ENCODE measurements at places on chromosomes 2 and 18.

DNA sequence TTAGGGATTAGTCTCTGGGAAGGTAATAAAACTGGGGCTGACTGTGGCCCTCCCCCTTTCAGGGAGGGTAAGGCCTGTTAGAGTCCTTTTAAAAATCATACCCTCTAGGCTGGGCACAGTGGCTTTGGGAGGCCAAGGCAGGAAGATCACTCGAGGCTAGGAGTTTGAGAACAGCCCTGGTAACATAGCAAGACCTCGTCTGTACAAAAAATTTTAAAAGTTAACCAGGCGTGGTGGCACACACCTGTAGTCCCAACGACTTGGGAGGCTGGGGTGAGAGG is 118.7 kb downstream of the STPG4 start:
- no peak overlapping the region for H3K4me3 ChIP-seq
- peaks cover 38% of the 10 kb centered on the region for H3K4me1 ChIP-seq
- no peaks in the 10 kb centered on the region for H3K27me3 ChIP-seq

GRCh38 chr18:49994410-49994809 is 181.1 kb upstream of the ACAA2 start:
- no peaks in the 10 kb centered on the region for H3K36me3 ChIP-seq
- H3K4me1 ChIP-seq = peaks cover 5% of the 10 kb centered on the region
- H3K27ac ChIP-seq = no peak overlapping the region
- H3K4me3 ChIP-seq = no peak overlapping the region

DNA sequence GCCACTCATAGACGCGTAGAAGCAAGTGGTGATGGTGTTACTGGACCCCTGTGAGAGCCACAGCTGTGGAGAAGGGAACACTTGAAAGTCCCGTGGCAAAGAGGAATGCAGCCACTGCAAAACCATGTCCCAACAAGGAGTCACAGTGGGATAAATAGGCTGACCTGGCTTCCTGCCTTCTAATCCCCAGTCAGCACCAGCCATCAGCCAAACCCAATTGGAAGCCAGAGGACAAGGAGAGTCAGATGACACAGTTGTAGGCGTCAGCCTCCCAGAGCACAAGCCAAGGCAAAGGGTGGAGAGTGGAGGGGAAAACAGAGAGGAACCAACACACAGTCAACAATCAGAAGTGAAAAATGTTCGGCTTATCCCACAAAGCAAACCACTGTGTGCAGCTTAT is 5.5 kb upstream of the CYBRD1 start:
- no peak overlapping the region for H3K4me3 ChIP-seq
- H3K36me3 ChIP-seq = no peaks in the 10 kb centered on the region
- peaks cover 54% of the 10 kb centered on the region for H3K27me3 ChIP-seq
- H3K4me1 ChIP-seq = peaks cover 8% of the 10 kb centered on the region

GRCh38 chr2:19035238-19035637 is 323.2 kb downstream of the OSR1 start:
- H3K36me3 ChIP-seq = no peaks in the 10 kb centered on the region
- no peak overlapping the region for H3K4me3 ChIP-seq
- DNase-seq = no peak

- no peaks in the 10 kb centered on the region for H3K4me1 ChIP-seq
- H3K4me3 ChIP-seq = no peak overlapping the region
- no peaks in the 10 kb centered on the region for H3K27me3 ChIP-seq
- H3K27ac ChIP-seq = no peak overlapping the region
- H3K36me3 ChIP-seq = no peaks in the 10 kb centered on the region
Measured at GRCh38 chr2:151051574-151052220, 210.0 kb downstream of the RBM43 start.

GRCh38 chr18:38250971-38251370 is 685.4 kb upstream of the CELF4 start:
- no peaks in the 10 kb centered on the region for H3K36me3 ChIP-seq
- DNase-seq = no peak
- no peak overlapping the region for H3K27ac ChIP-seq

- DNase-seq = no peak
- H3K36me3 ChIP-seq = no peaks in the 10 kb centered on the region
- H3K4me3 ChIP-seq = no peak overlapping the region
- no peak overlapping the region for H3K27ac ChIP-seq
- no peaks in the 10 kb centered on the region for H3K4me1 ChIP-seq
Measured at GRCh38 chr2:239777219-239777618, 247.9 kb downstream of the NDUFA10 start.

- peaks cover 99% of the 10 kb centered on the region for H3K4me1 ChIP-seq
- no peaks in the 10 kb centered on the region for H3K27me3 ChIP-seq
- peak overlapping the region; percentile 45 for H3K4me3 ChIP-seq
- H3K36me3 ChIP-seq = peaks cover 48% of the 10 kb centered on the region
- peak overlapping the region; percentile 79 for H3K27ac ChIP-seq
- DNase-seq = no peak
Measured at GRCh38 chr18:48931680-48932461, 18.9 kb downstream of the SMAD7 start.

- H3K4me1 ChIP-seq = peaks cover 34% of the 10 kb centered on the region
- no peaks in the 10 kb centered on the region for H3K27me3 ChIP-seq
- H3K4me3 ChIP-seq = no peak overlapping the region
Measured at GRCh38 chr2:181176540-181176939, 196.1 kb downstream of the UBE2E3 start.

DNA sequence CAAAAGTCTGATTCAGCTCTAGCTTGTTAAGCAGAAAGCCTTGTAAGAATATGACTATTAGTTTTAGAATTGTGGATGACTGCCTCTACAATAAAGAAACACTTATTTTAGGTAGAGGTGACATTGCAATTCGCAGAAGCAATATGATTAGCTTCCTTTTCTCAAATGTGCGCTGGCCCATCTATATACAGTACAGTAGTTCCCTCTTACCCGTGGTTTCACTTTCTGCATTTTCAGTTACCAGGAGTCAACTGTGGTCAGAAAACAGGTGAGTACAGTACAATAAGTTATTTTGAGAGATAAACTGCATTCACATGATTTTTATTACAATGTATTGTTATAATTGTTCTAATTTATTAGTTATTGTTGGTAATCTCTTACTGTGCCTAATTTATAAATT is 405.1 kb downstream of the GPD2 start:
- H3K27me3 ChIP-seq = no peaks in the 10 kb centered on the region
- no peak overlapping the region for H3K27ac ChIP-seq
- H3K4me3 ChIP-seq = no peak overlapping the region

GRCh38 chr2:51084750-51085149 is 52.8 kb upstream of the NRXN1 start:
- H3K27ac ChIP-seq = no peak overlapping the region
- H3K36me3 ChIP-seq = no peaks in the 10 kb centered on the region
- H3K4me3 ChIP-seq = no peak overlapping the region
- H3K4me1 ChIP-seq = no peaks in the 10 kb centered on the region

GRCh38 chr18:76621226-76621625 is 126.2 kb upstream of the ZNF516 start:
- no peak for DNase-seq
- peaks cover 21% of the 10 kb centered on the region for H3K4me1 ChIP-seq
- H3K4me3 ChIP-seq = no peak overlapping the region
- peaks cover 59% of the 10 kb centered on the region for H3K27me3 ChIP-seq
- H3K27ac ChIP-seq = no peak overlapping the region

DNA sequence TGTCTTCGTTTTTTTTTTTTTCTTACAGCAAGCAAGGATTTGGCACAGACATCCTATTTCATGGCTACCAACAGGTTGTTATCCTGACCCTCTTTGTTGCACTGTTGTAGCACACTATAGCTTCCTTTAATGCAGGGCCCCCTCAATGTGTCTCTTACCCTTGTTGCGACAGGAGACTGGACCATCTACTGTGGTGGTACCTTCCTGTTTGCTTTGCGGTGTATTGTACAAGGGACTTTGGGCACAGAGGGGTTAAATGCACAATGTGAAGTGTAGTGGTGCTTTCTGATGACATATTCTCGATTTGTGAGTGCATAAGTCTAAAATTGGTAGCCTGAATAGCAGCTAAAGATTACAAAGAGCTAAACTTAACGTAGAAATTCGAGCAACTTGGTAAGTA is 27.5 kb downstream of the CCNT2 start:
- H3K27me3 ChIP-seq = no peaks in the 10 kb centered on the region
- H3K4me3 ChIP-seq = no peak overlapping the region
- H3K36me3 ChIP-seq = peaks cover 42% of the 10 kb centered on the region
- no peak overlapping the region for H3K27ac ChIP-seq

DNA sequence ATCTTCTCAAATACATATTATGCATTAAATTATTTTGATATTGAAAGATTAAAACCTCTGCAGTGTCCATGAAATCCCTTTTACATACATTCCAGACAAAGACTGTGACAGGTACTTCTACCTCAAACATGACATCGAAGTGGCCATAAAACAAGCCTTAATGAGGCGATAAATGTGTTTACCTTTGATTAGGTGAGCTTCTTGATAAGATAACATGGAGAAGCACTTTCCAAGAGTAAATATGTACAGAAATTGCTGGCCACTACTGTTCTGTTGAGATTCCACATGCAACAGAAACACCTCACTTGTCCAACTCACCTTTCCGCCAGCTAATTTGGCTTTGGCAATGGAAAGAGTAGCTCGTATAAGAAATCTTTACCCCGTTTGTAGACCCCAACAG is 55.2 kb downstream of the ZEB2 start:
- no peaks in the 10 kb centered on the region for H3K4me1 ChIP-seq
- no peak overlapping the region for H3K4me3 ChIP-seq
- peaks cover 3% of the 10 kb centered on the region for H3K27me3 ChIP-seq
- H3K27ac ChIP-seq = no peak overlapping the region
- no peaks in the 10 kb centered on the region for H3K36me3 ChIP-seq

DNA sequence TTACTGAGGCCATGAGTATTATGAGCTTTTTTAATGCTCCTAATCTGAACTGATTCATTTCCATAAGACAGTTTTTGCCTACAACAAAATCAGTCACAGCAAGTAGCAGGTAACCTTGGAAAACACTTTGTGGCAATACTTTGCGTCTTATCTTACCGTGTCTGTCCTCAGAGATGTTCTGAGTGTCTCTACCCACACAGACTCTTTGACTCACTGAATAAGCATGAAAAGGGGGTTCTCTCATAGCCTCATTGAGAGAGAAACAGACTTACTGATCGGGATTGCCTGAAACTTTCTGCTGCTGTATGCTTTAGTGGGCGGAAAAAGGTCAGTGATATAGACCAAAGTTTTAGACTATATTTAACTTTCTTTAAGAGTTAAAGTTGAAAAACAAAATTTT is 92.6 kb downstream of the MYL12B start:
- no peak overlapping the region for H3K27ac ChIP-seq
- no peaks in the 10 kb centered on the region for H3K36me3 ChIP-seq
- no peak overlapping the region for H3K4me3 ChIP-seq
- H3K4me1 ChIP-seq = peaks cover 10% of the 10 kb centered on the region
- no peak for DNase-seq
- peaks cover 4% of the 10 kb centered on the region for H3K27me3 ChIP-seq

DNA sequence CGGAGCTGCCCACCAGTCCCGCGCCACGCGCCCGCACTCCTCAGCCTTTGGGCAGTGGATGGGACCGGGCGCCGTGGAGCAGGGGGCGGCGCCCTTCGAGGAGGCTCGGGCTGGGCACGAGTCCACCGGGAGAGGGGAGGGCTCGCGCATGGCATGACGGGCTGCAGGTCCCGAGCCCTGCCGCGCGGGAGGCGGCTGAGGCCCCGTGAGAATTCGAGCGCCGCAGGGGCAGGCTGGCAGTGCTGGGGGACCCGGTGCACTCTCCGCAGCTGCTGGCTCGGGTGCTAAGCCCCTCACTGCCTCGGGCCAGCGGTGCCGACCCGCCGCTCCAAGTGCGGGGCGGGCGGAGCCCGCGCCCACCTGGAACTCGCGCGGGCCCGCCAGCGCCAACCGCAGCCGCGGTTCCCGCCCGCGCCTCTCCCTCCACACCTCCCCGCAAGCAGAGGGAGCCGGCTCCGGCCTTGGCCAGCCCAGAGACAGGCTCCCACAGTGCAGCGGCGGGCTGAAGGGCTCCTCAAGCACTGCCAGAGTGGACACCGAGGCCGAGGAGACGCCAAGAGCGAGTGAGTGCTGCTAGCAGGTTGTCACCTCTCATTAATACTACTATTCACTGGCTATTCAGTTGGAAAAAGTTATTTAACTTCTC is 3.6 kb upstream of the TTC21B start:
- no peak overlapping the region for H3K27ac ChIP-seq
- H3K4me1 ChIP-seq = peaks cover 11% of the 10 kb centered on the region
- no peak overlapping the region for H3K4me3 ChIP-seq
- H3K36me3 ChIP-seq = no peaks in the 10 kb centered on the region
- H3K27me3 ChIP-seq = no peaks in the 10 kb centered on the region
- no peak for DNase-seq

DNA sequence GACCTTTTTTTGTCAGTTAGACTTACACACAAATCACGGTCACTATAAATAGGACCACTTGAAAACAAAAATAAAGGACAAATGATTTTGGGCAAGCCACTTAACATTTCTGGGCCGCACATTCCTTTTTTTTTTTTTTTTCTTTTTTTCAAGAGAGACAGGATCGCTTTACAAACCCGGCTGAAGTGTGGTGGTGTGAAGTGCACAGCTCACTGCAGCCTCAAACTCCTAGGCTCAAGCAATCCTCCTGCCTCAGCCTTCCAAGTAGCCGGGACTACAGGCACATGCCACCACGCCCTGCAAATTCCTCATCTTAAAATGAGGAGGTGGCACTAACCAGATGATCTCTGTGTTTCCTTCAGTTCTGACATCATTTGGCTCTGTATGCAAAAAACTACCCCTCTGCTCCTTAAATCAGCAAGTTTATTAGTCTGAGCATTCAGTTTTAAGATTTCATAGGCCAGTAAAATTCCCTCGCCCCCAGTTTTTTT is 28.3 kb upstream of the MRO start:
- DNase-seq = no peak
- H3K27ac ChIP-seq = no peak overlapping the region
- H3K36me3 ChIP-seq = no peaks in the 10 kb centered on the region
- H3K4me1 ChIP-seq = no peaks in the 10 kb centered on the region
- peaks cover 4% of the 10 kb centered on the region for H3K27me3 ChIP-seq

- no peak overlapping the region for H3K27ac ChIP-seq
- H3K4me1 ChIP-seq = peaks cover 3% of the 10 kb centered on the region
- no peak for DNase-seq
- H3K36me3 ChIP-seq = peaks cover 1% of the 10 kb centered on the region
- no peaks in the 10 kb centered on the region for H3K27me3 ChIP-seq
- no peak overlapping the region for H3K4me3 ChIP-seq
Measured at GRCh38 chr2:222893716-222894115, 32.9 kb downstream of the ACSL3 start.

- no peaks in the 10 kb centered on the region for H3K4me1 ChIP-seq
- H3K4me3 ChIP-seq = no peak overlapping the region
- no peaks in the 10 kb centered on the region for H3K27me3 ChIP-seq
- no peaks in the 10 kb centered on the region for H3K36me3 ChIP-seq
- H3K27ac ChIP-seq = no peak overlapping the region
- no peak for DNase-seq
Measured at GRCh38 chr2:144950899-144951560, 431.1 kb upstream of the ZEB2 start.

GRCh38 chr2:71576541-71576940 is 123.2 kb downstream of the DYSF start:
- no peak for DNase-seq
- no peaks in the 10 kb centered on the region for H3K36me3 ChIP-seq
- H3K4me1 ChIP-seq = no peaks in the 10 kb centered on the region
- no peak overlapping the region for H3K27ac ChIP-seq
- H3K4me3 ChIP-seq = no peak overlapping the region
- no peaks in the 10 kb centered on the region for H3K27me3 ChIP-seq

GRCh38 chr2:54572636-54573536 is 116.8 kb downstream of the SPTBN1 start:
- H3K27ac ChIP-seq = peak overlapping the region; percentile 94
- peak; percentile 63 for DNase-seq
- peaks cover 43% of the 10 kb centered on the region for H3K36me3 ChIP-seq
- H3K4me3 ChIP-seq = peak overlapping the region; percentile 77
- H3K27me3 ChIP-seq = no peaks in the 10 kb centered on the region

GRCh38 chr2:218743068-218743467 is 32.4 kb downstream of the TTLL4 start:
- H3K4me3 ChIP-seq = no peak overlapping the region
- no peak for DNase-seq
- H3K27ac ChIP-seq = no peak overlapping the region

GRCh38 chr2:16124881-16125613 is 184.7 kb downstream of the MYCN start:
- no peaks in the 10 kb centered on the region for H3K27me3 ChIP-seq
- H3K36me3 ChIP-seq = no peaks in the 10 kb centered on the region
- H3K4me1 ChIP-seq = no peaks in the 10 kb centered on the region
- H3K4me3 ChIP-seq = no peak overlapping the region

Data from activated naive CD4-positive, alpha-beta T cell treated with anti-CD3 and anti-CD28 coated beads, Interleukin-2, amount 10 ng/mL, durations not matched to agents 7 days and 5 days (primary cell).